Progenitor cell of endocrine pancreas (in vitro differentiated cells): ENCODE measurements at places on chromosomes 16 and 17.

GRCh38 chr17:2336852-2337543, at the start of gene SGSM2:
TSS of gene SGSM2 (plus strand) at chr17:2337501. CDS start at chr17:2337689, 188 bp downstream.
- peak; percentile 69 for DNase-seq

DNA sequence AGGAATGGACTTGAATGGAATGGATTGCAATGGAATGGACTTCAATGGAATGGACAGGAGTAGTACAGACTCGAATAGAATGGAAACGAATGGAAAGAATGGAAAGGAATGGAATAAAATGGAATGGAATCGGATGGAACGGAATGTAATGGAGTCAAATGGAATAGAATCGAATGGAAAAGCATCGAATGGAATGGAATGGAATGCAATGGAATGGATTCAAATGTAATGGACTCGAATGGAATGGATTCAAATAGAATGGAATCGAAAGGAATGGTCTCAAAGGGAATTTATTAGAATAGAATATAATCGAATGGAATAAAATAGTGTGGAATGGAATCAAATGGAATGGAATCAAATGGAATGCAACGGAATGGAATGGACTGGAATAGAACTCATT, 484.9 kb upstream of the WSB1 start:
- no peak for DNase-seq

GRCh38 chr17:29165800-29166506, 14.2 kb downstream of the MYO18A start:
- no peak for DNase-seq

DNA sequence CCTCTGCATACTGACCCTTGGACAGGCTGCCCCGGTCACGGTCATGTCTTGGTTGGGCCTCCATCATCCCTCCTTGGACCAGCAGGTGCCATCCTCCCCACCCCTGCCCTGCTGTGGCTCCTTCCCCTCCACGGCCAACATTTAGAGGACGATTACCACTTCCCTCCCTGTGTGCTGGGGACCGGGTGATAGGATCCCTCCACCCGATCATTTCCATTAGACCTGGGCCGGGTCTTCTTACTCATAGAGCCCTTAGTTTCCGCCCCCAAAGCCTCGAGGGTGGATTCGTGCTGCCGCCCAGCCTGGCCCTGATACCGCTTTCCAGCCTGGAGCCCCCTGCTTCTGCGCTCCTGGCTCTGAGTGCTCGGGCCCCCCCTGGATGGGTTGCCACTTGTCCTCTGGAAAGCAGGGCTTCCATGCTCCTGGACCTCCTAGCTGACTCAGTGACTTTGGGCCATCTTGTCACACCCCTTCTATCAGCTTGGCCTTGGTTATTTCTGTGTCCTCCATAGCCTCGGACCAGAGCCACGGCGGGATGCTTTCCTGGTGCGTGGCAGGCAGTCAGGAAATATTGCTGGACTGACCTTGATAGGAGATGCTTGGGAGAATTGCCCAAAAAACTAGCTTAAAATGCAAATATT, 171.4 kb downstream of the SEC14L1 start:
- no peak for DNase-seq

- DNase-seq = no peak
Observed at GRCh38 chr17:67138392-67138791, 94.0 kb downstream of the CACNG1 start.

GRCh38 chr17:4950075-4950745, 709 bp upstream of the ENO3 start:
- no peak for DNase-seq

- DNase-seq = no peak
Observed at GRCh38 chr17:12641084-12641483, 24.6 kb upstream of the MYOCD start.

DNA sequence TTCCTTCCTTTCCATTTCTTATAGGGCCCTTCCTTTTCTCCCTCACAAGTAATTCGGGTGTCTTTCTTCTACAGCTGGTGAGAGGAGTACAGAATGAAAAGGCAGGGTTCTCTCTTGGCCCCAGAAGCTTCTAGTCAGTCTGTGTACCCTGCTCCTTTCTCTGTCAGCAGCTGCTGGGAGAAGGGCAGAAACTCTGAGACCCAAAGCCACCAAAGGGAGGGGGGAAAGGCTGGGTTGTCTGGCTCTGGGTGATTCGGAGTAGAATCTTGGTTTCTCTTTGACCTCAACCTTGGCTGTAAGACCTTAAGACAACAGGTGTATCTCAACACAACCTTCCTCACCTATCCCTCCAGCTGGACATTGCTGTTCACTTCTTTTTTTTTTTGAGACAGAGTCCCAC, 3.3 kb upstream of the NR1D1 start:
- no peak for DNase-seq

- no peak for DNase-seq
Observed at GRCh38 chr16:56603589-56603988, 4.8 kb upstream of the MT2A start.

DNA sequence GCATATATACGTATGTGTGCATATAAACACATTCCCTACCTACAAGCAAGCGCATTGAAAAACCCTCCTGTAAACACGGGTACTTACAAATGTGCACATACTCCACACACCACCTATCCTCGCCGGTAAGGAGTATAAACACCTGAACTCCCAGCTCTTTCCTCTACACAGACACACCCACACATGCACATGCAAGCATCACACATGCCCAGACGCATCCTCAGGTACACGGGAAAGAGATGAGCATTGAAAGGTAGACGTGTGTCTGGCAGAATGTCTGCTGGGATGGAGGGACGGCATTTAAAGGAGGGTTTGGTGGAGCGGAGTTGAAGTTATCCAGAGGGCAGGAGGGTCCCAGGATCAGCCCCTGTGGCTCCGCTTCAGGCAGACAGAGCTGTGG, 4.7 kb upstream of the SMTNL2 start:
- DNase-seq = no peak

DNA sequence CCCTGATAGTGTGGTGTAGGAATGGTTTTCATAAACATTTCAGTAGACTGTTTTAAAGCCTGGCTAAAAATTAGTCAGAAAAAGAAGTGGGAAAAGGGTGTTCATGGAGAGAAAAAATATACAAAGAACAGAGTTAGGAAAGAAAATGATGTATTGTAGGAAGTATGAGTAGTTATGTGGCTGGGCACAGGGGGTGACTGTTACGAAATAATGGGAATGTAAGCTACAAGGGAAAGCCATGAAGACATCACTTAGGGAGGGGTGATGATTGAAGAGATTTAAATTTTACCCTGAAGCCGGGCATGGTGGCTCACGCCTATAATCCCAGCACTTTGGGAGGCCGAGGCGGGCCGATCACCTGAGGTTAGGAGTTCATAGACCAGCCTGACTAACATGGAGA, 55.3 kb downstream of the NUP88 start:
- no peak for DNase-seq

DNA sequence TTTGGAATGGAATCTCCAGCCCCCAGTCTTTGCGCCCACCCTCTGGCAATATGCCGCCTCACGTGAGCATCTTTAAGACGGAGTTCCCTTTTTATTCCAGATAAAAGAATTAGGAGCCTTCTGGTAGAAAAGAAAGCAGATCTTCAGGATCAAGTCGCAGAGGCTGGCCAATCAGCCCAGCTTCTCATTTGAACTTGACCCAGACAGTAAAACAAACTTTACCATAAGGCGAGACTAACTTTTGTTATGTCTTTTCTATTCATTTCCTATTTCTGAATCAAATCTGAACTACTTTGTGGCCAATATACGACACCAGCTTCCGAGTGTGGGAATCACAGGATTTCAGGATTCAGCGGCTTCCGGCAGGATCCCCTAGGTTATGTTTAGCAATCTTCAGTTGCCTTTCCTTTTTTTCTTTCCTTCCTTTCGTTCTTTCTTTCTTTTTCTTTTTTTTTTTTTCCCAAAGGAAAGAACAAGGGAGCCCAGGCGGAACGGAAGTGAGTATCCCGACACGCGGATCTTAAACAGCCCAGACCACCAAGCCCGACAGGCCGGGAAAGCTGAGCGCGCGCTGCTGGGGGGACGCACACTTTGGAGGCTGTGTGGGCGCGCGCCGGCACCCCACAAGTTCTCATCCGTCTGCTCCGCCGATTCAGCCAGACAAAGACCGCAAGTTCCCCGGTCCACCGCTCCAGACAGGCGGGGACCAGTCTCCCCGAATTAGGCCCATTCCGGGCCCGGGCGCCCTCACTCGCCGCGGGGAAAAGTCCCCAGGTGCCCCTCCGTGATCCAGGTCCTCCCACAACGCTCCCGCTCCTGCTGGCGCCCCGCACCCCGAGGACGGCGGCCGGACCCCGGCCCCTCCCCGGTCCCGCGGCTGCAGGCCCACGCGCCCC, 633 bp downstream of the TBC1D16 start:
- peak; percentile 32 for DNase-seq
